ENCODE measurements at places on chromosomes 5 and 9. TPM values are rescaled to one million over a fixed set of nuclear protein-coding genes. Genes with fewer than 3 reads are reported as not detected.

PTGES gene
- 0.38 TPM for total RNA-seq

CNTNAP3 gene
- not detected for total RNA-seq

TLX3 gene
- not detected for total RNA-seq

GPR150 gene
- total RNA-seq, result 0.75 TPM

NIPAL4 gene
- 0.45 TPM for total RNA-seq

WDR38 gene
- total RNA-seq, result not detected

CHSY3 gene
- total RNA-seq, result not detected

GRCh38 chr5:134579284-134579771, 53.3 kb downstream of the SAR1B start:
- H3K27me3 ChIP-seq, result no peaks in the 10 kb centered on the region
- no peak for DNase-seq
- peaks cover 7% of the 10 kb centered on the region for H3K4me1 ChIP-seq
- H3K36me3 ChIP-seq, result peaks cover 66% of the 10 kb centered on the region
- H3K4me3 ChIP-seq, result no peak overlapping the region

- no peak overlapping the region for H3K27ac ChIP-seq
- no peaks in the 10 kb centered on the region for H3K27me3 ChIP-seq
- H3K36me3 ChIP-seq, result no peaks in the 10 kb centered on the region
- no peak for DNase-seq
- H3K4me3 ChIP-seq, result no peak overlapping the region
These were observed 67.8 kb downstream of the COL23A1 start for GRCh38 chr5:178522361-178522760.

DNA sequence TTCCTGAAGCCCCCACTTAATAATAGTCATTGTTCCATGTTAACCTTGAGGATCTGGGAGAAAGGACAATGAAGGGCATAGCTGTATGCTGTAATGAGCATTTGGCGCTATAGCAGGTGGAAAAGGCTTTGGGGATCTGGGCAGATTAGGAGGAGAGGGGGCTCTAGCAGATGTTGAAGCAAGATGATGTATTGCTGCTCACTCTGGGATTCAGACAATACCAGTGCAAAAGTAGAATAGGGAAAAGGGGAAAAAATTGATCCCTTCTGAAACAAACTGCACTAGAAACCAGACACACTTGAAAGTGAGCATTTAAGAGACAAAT, 575.3 kb upstream of the MEF2C start:
- H3K27me3 ChIP-seq, result no peaks in the 10 kb centered on the region
- no peaks in the 10 kb centered on the region for H3K4me1 ChIP-seq
- H3K36me3 ChIP-seq, result no peaks in the 10 kb centered on the region
- DNase-seq, result no peak
- H3K27ac ChIP-seq, result no peak overlapping the region
- no peak overlapping the region for H3K4me3 ChIP-seq

- H3K4me3 ChIP-seq, result no peak overlapping the region
- H3K27me3 ChIP-seq, result peaks cover 22% of the 10 kb centered on the region
- H3K4me1 ChIP-seq, result peaks cover 8% of the 10 kb centered on the region
- no peak for DNase-seq
These were observed 39.0 kb upstream of the EXOC3 start for GRCh38 chr5:403995-404394.

- H3K27me3 ChIP-seq, result no peaks in the 10 kb centered on the region
- no peak overlapping the region for H3K27ac ChIP-seq
- H3K4me1 ChIP-seq, result no peaks in the 10 kb centered on the region
- H3K4me3 ChIP-seq, result no peak overlapping the region
- DNase-seq, result no peak
- no peaks in the 10 kb centered on the region for H3K36me3 ChIP-seq
These were observed 27.0 kb upstream of the PPARGC1B start for GRCh38 chr5:149702934-149703646.

DNA sequence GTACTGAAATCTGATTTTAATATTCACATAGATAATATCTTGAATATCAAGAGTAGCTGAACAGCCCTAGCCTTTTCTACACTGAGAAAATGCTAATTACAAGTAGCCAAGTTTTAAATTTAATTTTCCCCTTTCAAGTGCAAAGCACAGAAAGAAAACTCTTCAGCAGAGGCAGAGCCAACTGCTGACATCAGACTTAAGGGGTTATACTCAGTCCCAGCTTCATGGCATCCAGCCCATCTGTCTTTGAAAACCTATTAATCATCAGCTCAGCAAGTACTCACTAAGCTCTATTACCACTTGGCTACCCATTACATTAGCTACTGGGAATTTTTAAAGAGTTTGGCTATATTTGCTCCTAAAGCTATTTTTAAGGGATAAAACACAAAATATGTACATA, 220.5 kb downstream of the SLC12A2 start:
- H3K36me3 ChIP-seq, result no peaks in the 10 kb centered on the region
- no peak overlapping the region for H3K4me3 ChIP-seq
- H3K27ac ChIP-seq, result no peak overlapping the region
- no peaks in the 10 kb centered on the region for H3K27me3 ChIP-seq
- no peaks in the 10 kb centered on the region for H3K4me1 ChIP-seq
- DNase-seq, result no peak

DNA sequence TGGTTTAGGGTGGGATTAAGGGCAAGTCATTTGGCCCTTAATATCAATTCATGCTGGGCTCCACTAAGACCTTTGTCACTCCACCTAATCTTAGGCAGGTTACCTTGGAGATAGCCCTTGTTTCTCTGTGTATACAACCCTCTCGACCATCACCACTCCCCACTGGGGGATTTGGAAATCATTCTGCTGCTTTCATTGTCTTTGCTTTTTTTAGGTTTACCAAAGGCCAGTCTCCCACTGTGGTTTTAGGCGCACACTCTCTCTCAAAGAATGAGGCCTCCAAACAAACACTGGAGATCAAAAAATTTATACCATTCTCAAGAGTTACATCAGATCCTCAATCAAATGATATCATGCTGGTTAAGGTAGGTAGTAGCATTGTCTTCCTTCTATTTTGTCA, 6.2 kb downstream of the GZMK start:
- H3K4me3 ChIP-seq, result no peak overlapping the region
- no peak overlapping the region for H3K27ac ChIP-seq
- no peaks in the 10 kb centered on the region for H3K36me3 ChIP-seq
- H3K27me3 ChIP-seq, result no peaks in the 10 kb centered on the region
- DNase-seq, result no peak

- no peak for DNase-seq
- no peaks in the 10 kb centered on the region for H3K36me3 ChIP-seq
- H3K4me3 ChIP-seq, result no peak overlapping the region
- H3K27ac ChIP-seq, result no peak overlapping the region
- no peaks in the 10 kb centered on the region for H3K4me1 ChIP-seq
- H3K27me3 ChIP-seq, result no peaks in the 10 kb centered on the region
These were observed 32.4 kb upstream of the STX17 start for GRCh38 chr9:99873943-99874584.

DNA sequence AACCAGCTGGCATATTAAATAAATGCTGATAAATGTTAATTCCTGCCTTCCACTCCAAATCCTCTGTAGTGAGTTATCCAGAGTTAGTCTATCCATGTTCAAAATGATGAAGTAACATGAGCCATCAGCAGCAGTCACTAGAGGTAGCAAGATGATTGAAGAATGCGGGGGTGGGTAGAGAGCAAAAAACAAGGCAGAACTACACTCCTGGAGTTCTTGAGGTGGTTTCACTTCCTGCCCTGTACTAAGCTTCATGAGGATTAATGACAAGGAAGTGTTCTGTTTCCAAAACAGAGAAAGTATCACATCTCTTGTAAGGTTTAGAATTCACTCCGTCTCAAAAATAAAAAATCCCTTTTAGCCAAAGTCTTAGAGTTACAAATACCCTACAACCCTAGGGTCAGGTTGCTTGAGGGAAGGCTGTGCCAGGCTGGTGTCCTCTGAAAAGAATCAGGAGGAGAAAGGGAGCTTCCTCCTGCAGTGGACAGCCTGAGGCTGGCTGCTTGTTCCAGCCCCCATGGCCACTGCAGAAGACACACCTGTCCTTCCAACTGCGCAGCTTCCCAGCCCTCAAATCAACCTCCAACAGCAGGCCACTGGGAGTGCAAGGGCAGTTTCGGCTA, 180.2 kb downstream of the DENND1A start:
- H3K4me3 ChIP-seq, result no peak overlapping the region
- DNase-seq, result no peak
- H3K4me1 ChIP-seq, result peaks cover 7% of the 10 kb centered on the region
- H3K36me3 ChIP-seq, result no peaks in the 10 kb centered on the region
- H3K27ac ChIP-seq, result no peak overlapping the region

- no peak overlapping the region for H3K4me3 ChIP-seq
- H3K36me3 ChIP-seq, result no peaks in the 10 kb centered on the region
- H3K27ac ChIP-seq, result no peak overlapping the region
- H3K4me1 ChIP-seq, result no peaks in the 10 kb centered on the region
- H3K27me3 ChIP-seq, result no peaks in the 10 kb centered on the region
- DNase-seq, result no peak
These were observed 13.5 kb upstream of the NUP214 start for GRCh38 chr9:131111854-131112311.

GRCh38 chr5:3891113-3891512, 295.5 kb downstream of the IRX1 start:
- no peak overlapping the region for H3K27ac ChIP-seq
- H3K4me1 ChIP-seq, result no peaks in the 10 kb centered on the region
- no peak overlapping the region for H3K4me3 ChIP-seq
- no peak for DNase-seq

DNA sequence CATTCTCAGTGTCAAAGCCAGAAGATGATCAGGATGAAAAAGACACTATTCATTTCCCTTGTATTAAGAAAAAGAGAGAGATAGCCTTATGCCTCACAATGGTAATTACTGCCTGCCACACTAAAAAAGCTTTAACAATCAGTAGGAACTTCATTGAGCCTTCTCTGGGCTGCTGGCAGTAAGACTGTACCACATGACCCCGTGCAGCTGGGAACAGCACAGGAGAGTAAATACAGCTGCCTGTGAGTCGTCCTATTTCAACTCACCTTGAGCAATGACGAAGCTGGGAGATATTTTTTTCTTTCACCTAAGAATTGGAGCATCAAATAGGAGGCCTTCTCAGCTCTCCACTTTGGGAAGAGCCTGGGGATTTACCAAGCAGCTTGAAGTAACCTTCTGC, 316.3 kb downstream of the GABRB2 start:
- no peaks in the 10 kb centered on the region for H3K27me3 ChIP-seq
- no peak overlapping the region for H3K27ac ChIP-seq
- no peaks in the 10 kb centered on the region for H3K4me1 ChIP-seq
- H3K4me3 ChIP-seq, result no peak overlapping the region
- DNase-seq, result no peak
- H3K36me3 ChIP-seq, result no peaks in the 10 kb centered on the region
